HS-27A (cell line): ENCODE measurements at places on chromosomes 7 and 10.

- DNase-seq: no peak
These were observed 26.0 kb upstream of the NKX6-2 start for GRCh38 chr10:132811891-132812481.

GRCh38 chr10:72948762-72949161 is 5.8 kb downstream of the PLA2G12B start:
- DNase-seq: no peak

DNA sequence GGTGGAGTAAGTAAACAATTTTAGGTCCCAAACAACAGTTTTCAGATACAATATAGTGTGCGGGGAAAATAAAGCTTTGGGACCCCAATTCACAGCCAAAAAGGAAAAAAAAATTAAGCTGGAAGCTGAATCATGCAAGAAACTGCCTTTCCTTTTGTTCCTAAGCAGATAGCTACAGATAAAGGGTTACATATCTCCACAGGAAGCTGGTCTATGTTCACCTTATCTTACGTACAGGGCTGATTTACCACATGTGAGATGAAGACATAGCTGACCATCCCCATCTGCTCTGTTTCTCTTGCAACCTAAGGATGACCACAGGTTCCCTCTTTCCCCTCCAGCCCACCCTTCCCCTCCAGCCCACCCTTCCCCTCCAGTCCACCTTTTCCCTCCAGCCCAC is 14.2 kb upstream of the PFKP start:
- DNase-seq: no peak

DNA sequence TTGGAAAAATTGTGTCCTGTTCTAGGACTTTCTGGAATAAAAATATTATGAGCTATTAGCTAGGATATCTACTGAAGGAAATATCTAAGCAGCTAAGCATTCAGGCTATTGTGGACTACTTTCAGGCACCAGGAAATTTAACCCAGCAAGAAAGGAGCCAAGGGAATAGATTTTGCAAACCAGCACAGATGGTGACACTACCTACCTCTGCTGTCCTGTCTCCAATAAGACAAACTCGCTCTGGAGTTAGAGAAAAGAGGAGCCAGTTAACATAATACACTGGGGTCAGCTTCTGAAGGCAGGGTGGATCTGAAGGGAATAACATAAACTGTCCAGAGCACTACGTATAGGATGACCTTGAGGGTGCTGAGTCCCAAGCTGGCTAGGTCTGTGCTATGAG is 223.7 kb upstream of the PRSS58 start:
- DNase-seq: no peak

- DNase-seq: no peak
These were observed 245.0 kb downstream of the HDAC9 start for GRCh38 chr7:18740579-18740988.

GRCh38 chr7:50142425-50143017 is 49.5 kb upstream of the ZPBP start:
- no peak for DNase-seq

DNA sequence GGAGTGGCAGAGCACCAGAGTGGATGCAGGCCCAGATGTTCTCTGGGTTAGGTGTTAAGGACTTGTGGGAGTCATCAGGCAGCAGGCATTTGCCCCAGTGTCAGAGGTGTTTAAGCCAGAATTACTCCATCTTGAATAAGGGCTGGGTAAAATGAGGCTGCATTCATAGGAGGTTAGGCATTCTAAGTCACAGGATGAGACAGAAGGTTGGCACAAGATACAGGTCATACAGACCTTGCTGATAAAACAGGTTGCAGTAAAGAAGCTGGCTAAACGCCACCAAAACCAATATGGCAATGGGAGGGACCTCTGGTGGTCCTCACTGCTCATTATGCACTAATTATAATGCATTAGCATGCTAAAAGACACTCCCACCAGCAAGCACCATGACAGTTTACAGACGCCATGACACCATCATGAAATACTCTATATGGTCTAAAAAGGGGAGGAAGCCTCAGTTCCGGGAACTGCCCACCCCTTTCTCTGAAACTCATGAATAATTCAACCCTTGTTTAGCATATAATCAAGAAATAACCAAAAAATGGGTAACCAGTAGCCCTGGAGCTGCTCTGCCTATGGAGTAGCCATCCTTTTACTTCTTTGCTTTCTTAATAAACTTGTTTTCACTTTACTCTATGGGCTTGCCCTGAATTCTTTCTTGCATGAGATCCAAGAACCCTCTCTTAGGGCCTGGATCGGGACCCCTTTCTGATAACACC is 882 bp upstream of the LRRC61 start:
- no peak for DNase-seq
